ENCODE measurements at places on chromosomes 4 and X.

GRCh38 chr4:107896158-107896645 is 35.1 kb upstream of the CYP2U1 start:
- DNase-seq = peak; percentile 96

DNA sequence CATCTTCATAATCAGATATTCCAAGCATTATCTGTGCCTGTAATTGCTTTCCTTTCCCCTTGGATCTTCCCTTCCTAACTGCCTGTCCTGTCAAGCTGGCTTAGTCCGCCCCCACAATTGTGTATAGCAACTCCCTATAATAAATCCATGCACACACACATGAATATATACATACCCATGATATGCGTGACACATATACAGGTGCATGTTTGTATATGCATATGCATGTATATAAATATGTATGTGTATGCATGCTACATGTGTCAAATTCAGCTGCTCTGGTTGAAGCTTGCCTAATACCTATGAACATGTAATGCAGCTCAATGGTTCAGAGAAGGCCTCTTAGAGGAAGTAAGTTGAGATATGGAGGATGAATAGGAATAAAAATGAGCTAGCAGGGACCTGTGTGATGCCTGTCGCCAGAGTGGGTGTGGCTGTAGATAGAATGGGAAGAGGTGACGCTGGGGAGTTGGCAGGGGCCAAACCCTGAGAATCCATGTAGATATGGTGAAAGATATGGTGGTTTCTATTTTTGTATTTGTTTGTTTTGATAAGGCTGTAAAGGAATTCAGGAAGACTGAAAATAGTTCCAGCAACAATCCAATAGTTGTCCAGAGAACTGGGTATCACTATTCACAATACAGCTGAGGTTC is 595.0 kb upstream of the BOD1L1 start:
- DNase-seq = no peak

DNA sequence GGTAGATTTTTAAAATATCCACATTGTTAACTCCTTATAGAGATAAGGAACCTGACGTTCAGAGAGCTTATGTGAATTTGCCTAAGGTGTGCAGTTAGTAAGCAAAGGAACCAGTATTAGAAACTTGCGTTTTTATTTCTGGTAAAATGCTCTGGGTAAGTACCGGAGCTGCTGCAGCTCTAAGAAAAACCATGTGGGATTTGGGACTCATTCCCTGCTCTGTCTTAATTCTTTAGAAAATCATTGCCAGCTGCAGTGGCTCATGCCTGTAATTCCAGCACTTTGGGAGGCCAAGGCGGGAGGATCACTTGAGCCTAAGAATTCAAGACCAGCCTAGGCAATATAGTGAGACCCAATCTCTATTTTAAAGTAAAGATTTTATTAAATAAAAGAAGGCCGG is 5.8 kb downstream of the CCKAR start:
- DNase-seq = no peak

GRCh38 chrX:132092439-132093065 is 35.3 kb downstream of the FRMD7 start:
- DNase-seq = no peak

DNA sequence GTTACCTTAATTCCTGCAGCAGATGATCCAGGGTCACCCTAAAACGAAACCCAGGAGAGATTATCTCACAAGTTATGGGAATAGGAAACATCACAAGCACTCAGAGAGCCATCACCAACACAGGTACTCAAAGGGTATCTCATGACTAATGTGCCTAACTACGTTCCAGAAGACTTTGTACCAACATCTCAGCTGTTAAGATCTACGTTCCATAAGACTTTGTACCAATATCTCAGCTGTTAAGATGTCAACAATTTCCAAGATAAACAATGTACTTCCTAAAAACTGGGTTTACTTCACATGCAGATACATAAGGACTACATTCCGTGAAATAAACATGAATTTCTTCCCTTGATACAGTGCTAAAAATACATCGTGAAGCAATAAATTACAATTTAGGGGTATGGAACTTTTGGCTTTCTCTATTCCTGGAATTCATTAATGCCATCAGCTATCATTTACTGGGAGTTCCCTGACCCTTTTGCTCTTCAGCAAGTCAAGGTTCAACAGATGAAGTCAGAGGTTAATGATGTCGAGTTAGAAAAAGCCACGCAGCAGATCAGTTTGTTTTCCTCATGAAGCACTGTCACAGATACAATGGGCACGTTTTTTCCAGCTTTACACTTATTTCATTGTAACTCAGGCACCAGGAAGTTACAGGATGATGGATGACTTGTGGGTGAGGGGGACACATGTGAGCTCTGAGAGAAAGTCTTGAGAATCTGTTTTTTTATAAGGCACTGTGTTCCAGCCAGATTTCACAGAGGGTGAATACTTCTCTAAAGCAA is 127.0 kb upstream of the ETNPPL start:
- DNase-seq = no peak

DNA sequence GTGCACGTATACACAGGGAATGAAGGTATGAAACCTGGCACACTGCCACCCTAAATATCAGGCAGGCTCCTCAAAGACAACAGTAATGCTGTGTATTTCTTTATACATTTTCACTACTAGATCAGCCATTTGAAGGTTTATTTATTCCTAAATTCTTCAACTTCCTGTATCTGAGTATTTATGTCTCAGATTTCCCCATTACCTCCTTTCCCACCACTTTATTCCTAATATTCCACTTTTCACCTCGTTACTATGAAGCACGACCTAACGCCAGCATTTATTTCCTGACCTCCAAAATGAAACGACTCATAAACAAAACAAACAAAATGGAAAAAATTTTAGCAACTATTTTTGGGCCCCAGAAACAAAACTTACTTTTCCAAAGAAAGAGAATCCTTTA is 69.6 kb downstream of the MAML3 start:
- DNase-seq = no peak

DNA sequence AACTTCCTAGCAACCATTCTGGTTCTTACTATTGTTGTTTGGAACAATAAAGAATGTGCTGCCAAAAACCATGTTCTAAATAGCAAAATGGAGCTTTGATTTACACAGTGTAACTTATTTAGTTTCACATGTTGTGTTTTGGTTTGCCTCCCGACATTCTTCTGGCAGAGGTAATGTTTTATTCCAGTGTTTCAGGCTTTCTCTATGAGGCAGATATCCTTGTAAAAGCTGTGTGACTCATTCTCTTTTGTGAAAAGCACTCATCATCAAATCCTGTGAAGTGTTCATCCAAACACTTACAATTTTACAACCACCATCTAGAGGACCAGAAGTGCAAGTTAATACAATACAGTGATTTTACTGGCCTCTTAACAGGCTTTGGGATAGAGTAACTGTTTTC is 219.0 kb upstream of the GIMD1 start:
- DNase-seq = peak; percentile 49

- DNase-seq = no peak
Measured at GRCh38 chr4:139851133-139851532, 185.5 kb downstream of the MGST2 start.

- DNase-seq = no peak
Measured at GRCh38 chrX:35076061-35076460, 133.5 kb downstream of the FAM47B start.

DNA sequence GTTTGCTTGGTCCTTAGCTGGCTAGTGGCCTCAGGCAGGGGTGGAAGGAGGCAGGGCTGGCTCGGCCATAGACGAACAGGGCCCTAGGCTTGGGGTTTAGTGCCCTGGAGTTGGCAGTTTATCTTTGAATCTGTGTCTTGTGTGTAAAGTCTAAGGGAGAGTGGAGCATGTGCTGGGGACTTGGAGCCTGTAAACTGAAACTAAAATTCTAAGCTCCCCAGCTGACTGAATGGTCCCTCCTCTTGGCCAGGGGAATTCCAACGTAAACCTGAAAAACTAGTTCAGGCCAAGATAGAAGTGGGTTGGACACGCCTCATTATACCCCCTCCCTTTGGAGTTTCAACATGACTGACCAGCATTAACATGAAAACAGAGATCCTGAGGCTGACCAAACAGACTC is 46.1 kb upstream of the GPR78 start:
- no peak for DNase-seq

GRCh38 chr4:4717692-4718091 is 141.8 kb upstream of the MSX1 start:
- no peak for DNase-seq

- no peak for DNase-seq
Measured at GRCh38 chrX:143648705-143649104, 12.8 kb upstream of the SLITRK4 start.
